NCI-H1105 (cell line): ENCODE measurements at places on chromosomes 6 and 20.

- no peak for DNase-seq
Measured at GRCh38 chr6:145964948-145965366, 799 bp upstream of the SHPRH start.

DNA sequence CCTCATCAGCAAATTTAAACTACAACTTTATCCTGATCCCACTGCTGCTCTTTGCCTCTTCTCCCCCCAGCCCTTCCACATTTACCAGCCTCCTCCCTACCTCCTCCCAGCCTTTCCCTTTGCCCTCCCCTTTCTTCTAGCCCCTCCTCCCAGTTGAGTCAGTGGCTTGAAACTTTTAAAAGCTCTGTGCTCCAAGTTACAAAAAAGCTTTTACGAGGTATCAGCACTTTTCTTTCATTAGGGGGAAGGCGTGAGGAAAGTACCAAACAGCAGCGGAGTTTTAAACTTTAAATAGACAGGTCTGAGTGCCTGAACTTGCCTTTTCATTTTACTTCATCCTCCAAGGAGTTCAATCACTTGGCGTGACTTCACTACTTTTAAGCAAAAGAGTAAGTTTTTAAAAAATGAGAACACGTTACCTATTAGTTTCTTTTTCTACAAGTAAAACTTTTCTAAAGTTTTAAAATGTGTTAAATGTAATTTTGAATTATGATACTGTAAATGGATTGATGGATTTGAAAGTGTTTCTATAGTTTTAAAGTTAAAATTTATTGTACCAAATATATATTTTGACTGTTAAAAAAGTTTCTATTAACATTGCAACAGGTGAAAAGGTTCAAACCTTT lies at the start of gene GJA1:
GJA1 (plus strand) TSS at position 203 of the 626 bp plus-strand sequence. CDS start 11,202 bp downstream, outside the sequence.
- DNase-seq = no peak

DNA sequence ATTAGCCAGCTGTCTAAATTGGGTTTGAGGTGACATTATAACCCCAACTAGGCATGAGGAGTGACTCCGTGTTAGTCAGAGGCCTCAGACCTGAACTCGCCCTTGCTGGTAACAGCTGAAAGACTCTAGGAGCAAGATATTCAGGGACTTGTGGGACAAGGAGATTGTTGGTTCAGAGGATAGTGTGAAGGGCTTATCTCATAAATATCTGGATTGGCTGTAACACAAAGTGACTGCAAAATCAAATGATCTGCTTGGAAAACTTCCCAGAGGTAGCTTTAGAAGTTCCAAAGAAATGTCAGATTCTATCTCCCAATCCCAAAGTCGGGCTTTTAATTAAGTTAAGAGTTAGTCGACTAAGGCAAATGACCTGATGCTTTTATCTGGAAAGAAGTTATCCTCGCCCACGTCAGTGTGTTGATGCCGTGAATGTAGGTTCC lies 72.4 kb downstream of the TULP4 start:
- no peak for DNase-seq

GRCh38 chr6:157012355-157012754 lies 235.2 kb downstream of the ARID1B start:
- no peak for DNase-seq

DNA sequence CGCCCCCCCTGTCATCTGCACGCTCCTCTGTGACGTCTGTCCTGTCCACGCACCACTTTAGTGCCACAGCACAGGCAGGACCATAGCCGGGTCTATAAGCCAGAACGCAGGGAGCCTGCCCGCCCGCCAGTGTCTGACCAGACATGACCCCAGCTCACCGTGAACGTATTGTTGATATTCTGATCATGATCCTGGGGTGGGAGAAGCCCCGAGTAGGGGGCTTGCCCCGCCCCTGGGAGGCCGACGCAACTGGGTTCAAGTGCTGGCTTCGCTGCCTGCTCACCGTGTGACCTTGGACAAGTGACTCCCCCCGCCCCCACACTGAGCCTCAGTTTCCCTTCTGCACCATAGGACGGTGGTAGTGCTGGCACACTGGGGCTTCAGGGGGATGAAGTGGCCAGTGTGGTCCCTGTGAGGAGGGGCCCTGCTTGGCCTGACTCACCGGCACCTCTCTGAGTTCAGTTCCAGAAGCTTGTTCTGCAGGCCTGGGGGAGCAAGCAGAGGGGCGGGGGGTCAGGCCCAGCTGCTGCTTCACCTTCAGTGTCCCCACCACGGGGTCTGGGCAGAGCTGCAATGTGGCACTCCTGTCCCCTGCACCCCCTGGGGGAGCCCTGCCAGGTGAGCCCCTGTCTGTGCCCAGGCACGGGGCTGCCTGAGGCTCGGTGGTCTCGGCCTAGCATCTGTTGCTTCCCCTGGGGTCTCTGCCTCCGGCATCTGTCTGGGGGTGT lies 9.2 kb downstream of the RBBP8NL start:
- DNase-seq = no peak

- DNase-seq = no peak
Measured at GRCh38 chr6:131989036-131989435, 37.9 kb upstream of the CCN2 start.

DNA sequence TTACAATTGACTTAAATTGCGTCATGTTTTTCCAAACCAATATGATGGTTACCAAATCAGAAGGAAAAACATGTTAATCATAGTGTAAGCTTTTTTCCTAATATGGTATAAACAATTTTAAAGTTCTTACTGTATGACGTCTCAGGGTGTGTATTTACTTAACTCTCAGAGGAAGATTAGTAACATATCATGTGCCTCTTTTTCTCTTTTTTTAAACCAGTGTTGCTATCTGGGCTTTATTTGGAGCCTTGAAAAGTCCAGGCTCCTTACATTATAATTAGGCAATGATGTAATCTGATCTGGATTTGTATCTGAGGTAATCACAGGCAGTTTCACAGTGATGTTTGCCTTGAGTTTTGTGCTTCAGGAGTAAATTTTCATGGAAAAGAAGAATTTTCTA lies 20.4 kb upstream of the RAB23 start:
- DNase-seq = no peak

DNA sequence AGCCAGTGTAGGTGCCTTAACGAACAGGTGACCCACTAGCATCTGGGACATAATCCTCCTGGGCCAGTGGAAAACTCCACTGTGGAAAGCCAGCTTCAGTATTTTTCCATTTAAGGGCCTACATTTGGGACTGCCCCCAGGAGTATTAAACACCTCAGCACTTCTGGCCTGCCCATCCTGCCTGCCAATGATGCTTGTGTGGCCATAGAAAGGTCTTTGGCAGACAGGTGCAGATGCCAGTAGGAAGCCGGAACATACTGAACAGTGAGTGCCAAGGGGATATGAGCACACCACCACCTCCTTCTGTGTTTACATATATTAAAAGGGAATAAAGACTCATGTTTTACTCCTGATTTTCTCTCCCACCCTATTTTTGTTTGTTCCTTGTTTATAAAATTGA lies 19.9 kb downstream of the MCM8 start:
- no peak for DNase-seq

GRCh38 chr6:39945626-39946025 lies 11.4 kb upstream of the MOCS1 start:
- peak; percentile 64 for DNase-seq

GRCh38 chr6:715709-716491 lies 23.0 kb upstream of the EXOC2 start:
- DNase-seq = no peak

DNA sequence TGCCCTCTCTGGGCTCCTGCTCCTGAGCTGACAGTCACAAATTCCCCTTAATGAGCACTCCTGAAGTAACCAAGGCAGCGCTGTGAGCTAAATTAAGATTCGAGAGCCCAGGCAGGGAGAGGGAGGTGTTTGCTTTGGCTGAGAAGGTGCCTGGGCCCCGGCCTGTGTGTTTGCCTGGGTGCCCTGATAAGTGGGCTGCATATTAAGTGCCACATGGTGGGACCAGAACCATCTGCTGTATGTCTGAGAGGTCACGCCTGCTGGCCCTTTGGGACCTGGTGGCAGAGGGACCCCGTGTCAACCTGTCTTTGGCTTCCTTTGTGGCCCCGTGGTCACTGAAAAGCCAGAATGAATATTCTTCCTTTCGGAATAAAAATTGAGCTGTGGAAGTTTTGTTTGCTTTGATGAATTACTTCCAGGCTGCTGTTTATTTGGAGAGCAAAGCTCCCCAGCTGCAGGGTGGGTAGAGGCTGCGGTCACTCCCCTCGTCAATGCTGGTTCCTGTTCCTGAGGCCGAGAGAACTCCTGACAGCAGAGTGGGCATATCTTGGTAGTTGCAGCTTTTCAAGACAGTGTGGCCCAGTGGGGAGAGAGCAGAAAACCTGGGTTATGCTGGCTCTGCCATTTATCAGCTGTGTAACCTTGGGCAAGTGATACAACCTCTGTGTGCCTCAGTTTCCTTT lies 17.5 kb upstream of the KCNK16 start:
- peak; percentile 87 for DNase-seq

DNA sequence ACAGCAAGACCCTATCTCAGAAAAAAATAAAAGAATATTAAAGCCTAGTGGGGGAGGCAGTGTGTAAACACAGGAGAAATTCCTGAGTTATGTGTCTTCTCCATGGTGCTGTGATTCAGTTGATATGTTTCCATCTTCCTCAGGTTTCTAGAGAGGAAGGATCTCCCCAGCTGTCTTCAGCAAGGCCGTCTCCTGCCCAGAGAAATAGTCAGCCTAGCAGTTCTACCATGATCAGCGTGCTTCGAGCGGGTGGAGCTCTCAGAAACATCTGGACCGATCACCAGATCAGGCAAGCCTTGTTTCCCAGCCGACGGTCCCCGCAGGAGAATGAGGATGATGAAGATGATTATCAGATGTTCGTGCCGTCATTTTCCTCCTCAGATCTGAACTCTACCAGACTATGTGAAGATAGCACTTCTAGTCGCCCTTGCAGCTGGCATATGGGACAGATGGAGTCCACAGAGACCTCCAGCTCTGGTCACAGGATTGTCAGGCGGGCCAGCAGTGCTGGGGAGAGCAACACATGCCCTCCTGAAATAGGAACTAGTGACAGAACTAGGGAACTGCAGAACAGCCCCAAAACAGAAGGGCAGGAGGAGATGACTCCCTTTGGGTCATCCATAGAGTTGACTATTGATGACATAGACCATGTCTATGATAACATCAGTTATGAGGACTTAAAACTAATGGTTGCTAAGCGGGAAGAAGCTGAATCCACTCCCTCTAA lies 34.9 kb upstream of the MTHFD1L start:
- DNase-seq = no peak

DNA sequence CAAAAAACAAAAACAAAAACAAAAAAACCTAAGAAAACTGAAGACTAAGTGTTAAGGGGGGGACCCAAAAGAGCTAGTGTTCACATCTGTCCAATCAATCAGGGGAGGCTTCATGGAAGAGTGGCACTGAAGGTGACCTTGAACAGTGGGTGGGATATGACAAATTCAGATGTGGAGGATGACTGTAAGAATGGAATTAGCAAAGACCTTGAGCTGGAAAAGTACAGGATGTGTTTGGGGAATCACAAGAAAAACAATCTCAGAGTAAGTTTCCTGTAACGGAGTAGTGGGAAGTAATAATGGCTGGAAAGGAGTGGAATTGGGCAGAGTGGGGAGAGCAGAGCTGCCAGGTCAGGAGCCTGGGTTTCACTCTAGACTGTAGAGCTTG lies 2.9 kb upstream of the IER3 start:
- DNase-seq = no peak

GRCh38 chr20:58720890-58721289 lies 28.3 kb downstream of the NPEPL1 start:
- DNase-seq = no peak

DNA sequence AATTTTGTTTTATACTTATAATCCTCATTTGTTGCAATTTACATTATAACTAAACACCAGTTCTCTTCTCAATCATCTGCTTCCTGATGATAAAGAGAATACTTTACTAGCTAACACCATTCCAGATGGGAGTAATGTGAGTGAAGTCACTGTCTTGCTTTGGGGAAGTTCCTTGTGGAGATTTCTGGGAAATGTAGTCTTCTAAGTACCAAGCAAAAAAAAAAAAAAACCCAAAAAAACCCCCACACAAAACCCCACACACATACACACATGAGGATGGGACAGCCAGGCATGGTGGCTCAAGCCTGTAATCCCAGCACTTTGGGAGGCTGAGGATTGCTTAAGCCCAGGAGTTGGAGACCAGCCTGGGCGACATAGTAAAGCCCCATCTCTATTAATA lies 2.2 kb upstream of the SNPH start:
- no peak for DNase-seq

DNA sequence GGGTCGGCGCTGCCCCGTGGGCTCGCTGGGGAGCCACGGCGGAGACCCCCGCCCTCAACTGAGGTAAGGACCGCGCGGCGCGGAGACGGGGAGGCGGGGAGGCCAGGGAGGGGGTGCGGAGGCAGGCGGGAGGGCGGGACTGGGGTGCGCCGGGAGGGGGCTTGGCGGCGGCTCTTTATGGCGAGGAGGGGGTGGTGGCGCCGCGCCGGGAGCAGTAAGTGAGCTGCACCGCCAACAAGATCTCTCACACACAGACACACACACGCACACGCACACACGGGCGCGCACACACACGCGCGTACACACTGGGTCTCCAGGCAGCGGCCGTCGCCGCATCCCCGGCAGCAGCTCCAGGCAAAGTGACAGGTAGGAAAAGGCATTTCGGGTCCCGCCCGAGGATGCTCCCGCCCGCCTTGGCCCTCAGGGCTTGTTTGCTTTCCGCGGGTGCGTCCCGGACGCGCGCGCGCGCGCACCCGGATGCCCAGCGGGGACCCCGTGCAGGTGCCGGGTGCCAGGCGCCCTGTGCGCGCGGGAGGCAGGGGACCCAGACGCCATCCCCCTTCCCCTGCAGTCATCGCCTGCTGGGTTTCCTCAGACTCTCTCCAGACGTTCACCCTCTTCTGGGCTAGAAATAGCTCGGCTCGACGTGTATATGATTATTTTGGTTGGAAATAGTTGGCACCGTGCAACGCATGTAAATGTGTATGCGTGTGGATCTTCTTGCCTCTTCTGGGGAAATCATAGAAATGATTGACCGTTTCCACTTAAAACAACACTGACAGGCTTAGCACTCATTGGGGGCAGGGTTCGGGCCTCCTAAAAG lies at the start of gene PLCB4:
PLCB4 (plus strand) TSS at position 247 of the 823 bp plus-strand sequence. CDS start 238,728 bp downstream, outside the sequence.
- DNase-seq = peak; percentile 48

GRCh38 chr20:31951203-31951529 lies 680 bp downstream of the PDRG1 start:
- DNase-seq = no peak

- DNase-seq = no peak
Measured at GRCh38 chr20:63697357-63697867, 960 bp downstream of the TNFRSF6B start.

DNA sequence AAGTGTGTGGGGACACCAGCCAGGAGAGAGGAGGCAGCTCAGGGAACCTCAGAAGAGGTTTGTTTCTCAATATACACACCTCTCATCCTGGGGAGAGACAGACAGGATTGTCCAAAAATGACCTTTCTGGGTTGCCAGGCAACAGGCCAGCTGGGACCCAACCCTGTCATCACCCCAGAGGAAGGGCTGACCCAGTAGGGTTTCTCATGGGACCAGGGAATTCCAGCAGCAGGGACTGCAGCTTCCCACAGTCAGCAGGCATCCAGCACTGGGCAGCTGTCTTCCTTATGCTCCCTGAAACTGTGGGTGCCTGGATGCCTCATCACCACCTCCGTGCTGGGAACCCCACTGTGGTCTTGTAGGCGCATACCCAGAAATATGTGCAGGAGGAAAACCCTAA lies 1.3 kb downstream of the C20orf202 start:
- DNase-seq = no peak

- DNase-seq = no peak
Measured at GRCh38 chr6:111445861-111446267, 37.2 kb downstream of the REV3L start.
